Fibroblast of skin of back (primary cell): ENCODE measurements at places on chromosomes 12 and 14.

DNA sequence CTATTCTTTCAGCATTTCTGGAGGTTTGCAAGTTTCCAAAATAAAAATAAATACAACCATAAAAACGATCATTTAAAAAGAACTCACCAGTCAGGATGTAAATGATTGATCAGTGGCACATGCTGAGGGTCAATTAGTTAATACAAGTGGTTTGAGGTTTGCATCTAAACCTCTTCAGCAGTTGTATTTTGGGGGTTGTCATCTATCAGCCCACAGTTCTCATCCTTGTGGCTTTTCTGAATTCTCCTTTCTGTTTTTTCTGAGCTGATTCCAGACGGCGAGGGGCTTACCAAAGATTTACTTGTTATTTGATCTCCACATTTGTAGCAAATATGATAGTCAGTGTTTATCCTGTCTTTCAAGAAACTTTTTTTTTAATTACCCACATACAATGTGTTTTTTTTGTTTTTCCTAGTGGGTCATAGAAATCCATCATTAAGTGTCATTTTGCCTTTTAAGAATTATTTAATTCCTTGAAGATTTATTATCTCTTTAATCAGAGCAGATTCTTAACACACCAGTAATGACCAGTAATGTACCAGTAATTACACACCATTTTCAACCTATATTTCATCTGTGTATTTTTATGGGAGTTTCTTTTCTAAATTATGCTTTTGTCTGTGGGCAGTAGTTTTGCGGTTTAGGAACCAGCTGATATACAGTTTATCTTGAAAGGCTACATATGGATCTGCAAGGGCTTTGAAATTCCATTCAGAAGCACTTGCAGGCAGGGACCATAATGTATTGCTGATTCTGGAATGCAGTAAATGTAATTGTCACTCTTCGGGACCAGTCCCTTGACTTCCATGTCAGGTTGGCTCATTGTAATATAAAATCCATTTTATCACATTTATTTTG, 56.3 kb upstream of the DAAM1 start:
- DNase-seq: no peak

DNA sequence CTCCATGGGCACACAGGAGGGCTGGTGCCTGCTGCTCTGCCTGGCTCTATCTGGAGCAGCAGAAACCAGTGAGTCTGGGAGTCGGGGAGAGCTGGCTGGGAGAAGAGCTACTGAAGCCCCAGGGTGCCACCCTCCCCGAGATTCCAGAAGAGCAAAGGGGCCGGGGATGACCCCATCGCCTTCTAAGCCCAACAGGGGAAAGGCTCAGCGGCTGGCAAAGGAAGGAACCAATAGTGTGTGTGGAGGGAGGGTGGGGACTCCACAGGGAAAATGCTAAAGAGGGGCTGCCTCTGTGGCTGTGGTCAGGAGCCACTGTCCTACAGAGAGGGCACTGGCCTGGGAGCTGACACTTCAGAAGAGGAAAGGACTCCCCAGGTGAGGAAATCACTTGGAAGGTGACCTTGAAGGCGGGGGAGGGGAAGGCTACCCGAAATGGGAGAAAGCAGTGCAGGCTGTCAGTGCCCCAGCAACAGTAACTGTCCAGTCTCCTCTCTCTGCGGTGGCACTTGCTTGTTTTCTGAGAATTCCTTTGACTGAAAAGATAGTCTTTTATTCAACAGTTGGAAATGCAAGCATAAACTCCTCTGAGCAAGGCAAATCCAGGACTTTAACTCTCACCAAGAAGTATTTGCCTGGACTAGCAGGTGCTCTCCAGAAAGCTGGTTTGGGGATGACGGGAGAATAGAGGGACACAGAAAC, 552 bp downstream of the TAPBPL start:
- peak; percentile 17 for DNase-seq

DNA sequence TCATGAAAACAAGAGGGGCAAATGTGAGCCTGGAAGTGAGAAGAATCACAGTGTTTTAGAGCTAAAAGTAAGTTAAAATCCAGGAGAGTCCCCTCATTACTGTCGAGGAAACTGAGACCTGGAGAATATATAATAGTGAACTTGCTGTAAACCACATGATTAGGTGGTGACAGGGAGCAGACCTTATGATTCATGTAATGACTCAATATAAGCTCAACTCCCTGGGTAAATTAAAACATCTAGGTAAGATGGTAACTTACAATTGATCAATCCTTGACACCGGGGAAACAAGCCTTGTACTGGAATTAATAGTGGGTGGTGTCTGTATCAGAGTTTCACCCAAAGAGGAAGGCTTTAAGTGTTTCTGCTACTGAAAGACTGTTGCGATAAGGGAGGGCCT, 269.3 kb downstream of the SNAPC1 start:
- no peak for DNase-seq

DNA sequence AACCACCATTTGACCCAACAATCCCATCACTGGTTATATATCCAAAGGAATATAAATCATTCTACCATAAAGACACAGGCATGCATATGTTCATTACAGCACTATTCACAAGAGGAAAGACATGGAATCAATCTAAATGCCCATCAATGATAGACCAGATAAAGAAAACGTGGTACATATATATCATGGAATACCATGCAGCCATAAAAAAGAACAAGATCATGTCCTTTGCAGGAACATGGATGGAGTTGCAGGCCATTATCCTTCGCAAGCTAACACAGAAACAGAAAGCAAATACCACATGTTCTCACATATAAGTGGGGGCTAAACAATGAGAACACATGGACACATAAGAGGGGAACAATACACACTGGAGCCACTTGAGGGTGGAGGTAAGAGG, 15.7 kb downstream of the CAPRIN2 start:
- no peak for DNase-seq

GRCh38 chr14:102525219-102525928, 15.8 kb upstream of the ANKRD9 start:
- peak; percentile 75 for DNase-seq

GRCh38 chr14:105148604-105149145, 19.9 kb downstream of the JAG2 start:
- DNase-seq: no peak

GRCh38 chr14:58873228-58873953, 235.6 kb downstream of the DACT1 start:
- DNase-seq: no peak
